ENCODE measurements at places on chromosomes 6 and 20.
A peak's percentile ranks its signal among the peaks of the same experiment; 100 is the strongest.

- peak; percentile 65 for DNase-seq
Observed at GRCh38 chr6:41488433-41489119, 57.6 kb upstream of the FOXP4 start.

GRCh38 chr6:89950879-89951391, 56.7 kb downstream of the GJA10 start:
- DNase-seq, result no peak

GRCh38 chr6:29834564-29835436, 7.2 kb downstream of the HLA-G start:
- DNase-seq, result no peak

GRCh38 chr6:167849846-167850459, 23.2 kb downstream of the AFDN start:
- DNase-seq, result peak; percentile 80

DNA sequence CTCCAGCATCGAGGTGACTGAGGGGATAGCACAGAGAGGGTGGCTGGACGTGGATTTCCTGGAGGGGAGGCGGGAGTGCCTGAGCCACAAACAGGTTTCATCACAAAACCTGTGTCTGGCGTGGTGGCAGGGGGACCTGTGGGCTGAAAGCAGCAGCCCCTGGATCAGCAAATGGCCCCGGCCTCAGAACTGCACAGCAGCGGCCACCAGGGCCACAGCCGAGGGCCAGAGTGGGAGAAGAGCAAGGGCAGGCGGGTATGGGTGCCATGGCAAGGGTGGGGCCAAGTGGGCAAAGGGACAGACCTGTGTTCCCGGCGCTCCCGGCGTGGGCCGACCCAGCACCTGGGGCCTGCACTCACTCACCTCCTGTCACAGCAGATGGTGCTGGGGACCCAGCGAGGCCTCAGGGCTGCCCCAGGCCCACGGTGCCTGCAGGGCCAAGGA, 19.0 kb downstream of the NTSR1 start:
- no peak for DNase-seq

DNA sequence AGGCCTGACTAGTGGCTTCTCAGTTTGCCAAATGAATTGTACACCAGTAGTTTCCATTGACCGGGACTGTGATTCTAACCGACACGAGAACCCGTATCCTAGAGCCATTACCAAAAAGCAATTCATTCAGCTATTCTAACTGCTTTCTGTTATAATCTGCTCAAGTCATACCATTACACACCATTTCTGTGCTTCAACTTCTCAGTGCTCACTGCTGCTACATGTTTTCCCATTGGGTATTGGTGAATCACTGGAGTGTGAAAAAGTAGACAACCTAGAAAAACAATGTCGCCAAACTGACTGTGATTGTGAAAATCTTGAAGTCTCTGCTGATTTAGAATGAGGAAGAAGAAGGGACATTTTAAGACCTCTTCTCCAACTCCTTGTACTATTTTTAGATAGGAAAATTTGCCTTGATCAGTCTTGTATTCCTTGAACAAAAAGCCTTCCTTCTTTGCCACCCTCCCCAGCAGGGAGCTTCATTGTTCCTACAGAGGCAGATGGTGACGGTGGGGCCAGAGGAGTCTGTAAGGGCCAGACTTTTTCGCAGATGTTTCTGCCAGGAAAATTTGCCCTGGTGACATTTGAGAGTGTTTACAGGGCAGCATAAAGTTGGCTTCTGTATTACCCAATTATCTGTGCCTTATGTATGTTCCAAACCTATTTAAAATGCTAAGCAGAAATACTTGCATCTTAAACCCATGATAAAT, 31.7 kb upstream of the MAP3K4 start:
- DNase-seq, result no peak

- DNase-seq, result no peak
Observed at GRCh38 chr6:17881085-17881858, 106.2 kb downstream of the KIF13A start.

DNA sequence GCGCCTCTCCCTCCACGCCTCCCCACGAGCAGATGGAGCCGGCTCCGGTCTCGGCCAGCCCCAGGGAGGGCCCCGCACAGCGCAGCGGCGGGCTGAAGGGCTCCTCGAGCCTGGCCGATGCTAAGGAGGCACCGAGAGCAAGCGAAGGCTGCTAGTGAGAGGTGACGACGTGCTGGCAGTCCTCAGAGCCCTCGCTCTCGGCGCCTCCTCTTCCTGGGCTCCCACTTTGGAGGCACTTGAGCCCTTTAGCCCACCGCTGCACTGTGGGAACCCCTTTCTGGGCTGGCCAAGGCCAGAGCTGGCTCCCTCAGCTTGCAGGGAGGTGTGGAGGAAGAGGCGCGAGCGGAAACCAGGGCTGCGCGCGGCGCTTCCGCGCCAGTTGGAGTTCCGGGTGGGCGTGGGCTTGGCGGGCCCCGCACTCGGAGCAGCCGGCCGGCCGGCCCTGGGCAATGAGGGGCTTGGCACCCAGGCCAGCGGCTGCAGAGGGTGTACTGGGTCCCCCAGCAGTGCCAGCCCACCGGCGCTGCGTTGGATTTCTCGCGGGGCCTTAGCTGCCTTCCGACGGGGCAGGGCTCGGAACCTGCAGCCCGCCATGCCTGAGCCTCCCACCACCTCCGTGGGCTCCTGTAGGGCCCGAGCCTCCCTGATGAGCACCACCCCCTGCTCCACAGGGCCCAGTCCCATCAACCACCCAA, 2.5 kb upstream of the TMEM14C start:
- DNase-seq, result no peak

DNA sequence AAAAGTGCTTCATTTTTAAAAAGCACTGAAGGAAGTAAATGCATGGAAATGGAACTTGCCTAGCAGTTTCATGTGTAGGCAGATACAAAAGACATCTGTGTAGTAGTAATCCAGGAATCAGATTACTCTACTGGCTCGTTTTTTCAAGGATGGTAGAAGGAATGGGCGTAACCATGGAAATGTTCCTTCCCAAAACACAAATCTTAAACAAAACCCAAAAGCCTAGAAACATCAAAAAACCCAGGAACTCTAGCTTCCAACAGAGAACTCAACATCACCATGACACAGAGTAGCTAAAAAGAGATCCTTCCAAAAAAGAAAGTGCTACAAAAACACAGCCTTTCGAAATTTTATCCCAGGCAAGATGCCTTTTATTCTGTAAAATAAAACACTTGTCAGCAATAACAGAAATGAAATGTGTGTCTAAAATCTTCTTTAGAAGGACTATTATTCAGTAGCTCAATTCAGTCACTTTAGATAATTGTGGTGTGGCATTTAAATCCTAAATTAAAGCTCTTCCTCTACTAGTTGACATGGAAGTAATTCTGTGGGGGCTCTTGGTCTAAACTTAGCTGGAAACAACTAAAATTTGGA, 81.7 kb downstream of the FAM217A start:
- DNase-seq, result no peak

- no peak for DNase-seq
Observed at GRCh38 chr6:24985323-24985722, 49.6 kb upstream of the RIPOR2 start.

DNA sequence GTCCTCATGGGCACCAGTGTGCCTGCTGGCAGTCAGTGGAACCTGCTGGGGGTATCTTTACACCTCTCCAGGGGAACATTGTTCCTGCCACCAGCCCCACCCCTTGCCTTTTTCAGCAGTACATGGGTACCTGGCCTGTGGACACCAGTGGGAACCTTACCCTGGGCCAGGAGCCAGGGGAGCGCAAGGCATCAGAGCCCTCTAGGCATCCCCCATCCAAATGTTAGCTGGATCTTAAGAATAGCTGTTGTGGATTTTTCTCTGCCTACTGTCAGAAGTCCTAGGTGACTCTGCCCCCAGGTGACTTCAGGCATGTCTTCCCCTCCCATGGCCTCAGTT, 38.8 kb upstream of the ID1 start:
- DNase-seq, result no peak

- no peak for DNase-seq
Observed at GRCh38 chr6:26223650-26224546, 136.7 kb downstream of the HFE start.

- DNase-seq, result no peak
Observed at GRCh38 chr20:22403022-22403631, 181.2 kb downstream of the FOXA2 start.

GRCh38 chr6:138415125-138415524, 11.1 kb downstream of the HEBP2 start:
- no peak for DNase-seq

DNA sequence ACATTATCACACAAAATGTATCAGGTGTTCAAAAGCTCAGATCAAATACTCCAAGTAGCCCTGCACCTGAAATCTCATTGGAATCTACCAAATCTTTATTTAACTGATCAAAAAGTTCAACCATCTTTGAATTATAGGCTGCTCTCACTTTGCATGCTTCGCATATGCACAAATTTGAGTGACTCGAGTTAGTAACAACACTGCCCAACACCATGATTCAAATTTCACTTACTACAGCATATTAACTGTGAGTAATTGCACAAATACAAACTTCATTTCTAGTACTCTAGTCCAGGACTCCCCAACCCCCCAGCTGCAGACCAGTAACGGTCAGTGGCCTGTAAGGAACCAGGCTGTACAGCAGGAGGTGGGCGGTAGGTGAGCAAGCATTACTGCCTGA, 51.1 kb downstream of the WASF1 start:
- DNase-seq, result no peak

DNA sequence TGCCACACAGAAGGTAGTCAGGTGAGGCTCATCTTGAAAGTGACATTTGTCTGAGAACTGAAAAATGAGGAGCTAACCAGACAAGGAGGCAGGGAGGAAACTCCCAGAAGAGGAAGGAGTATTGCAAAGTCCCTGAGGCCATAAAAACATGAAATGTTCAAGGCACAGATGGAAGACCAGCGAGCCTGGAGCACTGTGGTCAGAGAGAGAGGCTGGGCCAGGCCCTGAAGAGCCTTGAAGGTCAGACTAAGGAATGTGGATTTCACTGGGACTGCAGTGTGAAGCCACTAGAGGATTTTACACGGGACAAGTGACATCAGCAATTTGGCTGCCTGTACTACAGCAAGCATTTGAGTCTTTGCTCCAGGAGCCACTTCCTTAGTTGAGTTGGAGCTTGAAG, 21.1 kb upstream of the TMEM181 start:
- DNase-seq, result no peak

GRCh38 chr20:53592992-53593465, 610 bp downstream of the ZNF217 start:
- DNase-seq, result no peak

- DNase-seq, result no peak
Observed at GRCh38 chr6:18160911-18161310, 5.7 kb downstream of the KDM1B start.

- DNase-seq, result peak; percentile 19
Observed at GRCh38 chr6:18997375-18997826, 610.3 kb downstream of the RNF144B start.

DNA sequence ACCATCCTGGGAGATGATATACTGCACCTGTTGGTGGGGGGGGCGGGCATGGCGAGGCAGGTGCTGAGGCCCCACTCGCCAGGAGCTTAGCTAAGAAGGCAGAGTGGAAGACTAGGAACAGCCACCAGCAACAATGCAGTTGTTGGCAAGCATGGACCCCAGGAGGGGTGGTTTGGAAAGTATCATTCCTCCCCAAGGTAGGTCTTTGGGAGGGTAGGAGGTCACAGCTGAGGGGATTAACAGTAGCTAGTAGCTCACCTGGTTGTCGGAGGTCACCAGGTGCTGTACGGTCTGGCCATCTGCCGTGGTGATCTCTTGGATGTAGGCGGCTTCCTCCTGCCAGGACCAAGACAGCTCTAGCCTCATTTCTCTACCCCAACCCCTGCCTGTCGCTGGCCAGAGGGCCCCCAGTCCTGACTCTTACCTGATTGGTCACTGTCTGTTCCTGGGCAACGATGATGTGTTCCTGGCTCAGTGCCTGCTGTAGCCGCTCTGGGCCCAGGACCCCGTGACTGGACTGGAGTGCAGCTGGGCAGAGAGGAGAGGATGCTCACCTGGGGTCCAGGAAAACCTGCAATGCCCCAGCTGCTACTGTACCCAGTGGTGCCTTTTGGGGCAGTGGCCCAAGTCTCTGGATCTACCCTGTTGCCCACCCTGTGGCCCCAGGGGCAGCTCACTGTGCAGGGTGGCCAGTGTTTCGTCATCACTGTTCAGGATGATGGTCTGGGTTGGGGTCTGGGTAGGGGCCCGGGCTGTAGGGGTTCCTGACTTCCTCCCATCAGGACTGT, 15.3 kb downstream of the PCIF1 start:
- no peak for DNase-seq

- DNase-seq, result peak; percentile 4
Observed at GRCh38 chr6:1396952-1397868, 7.8 kb downstream of the FOXF2 start.

DNA sequence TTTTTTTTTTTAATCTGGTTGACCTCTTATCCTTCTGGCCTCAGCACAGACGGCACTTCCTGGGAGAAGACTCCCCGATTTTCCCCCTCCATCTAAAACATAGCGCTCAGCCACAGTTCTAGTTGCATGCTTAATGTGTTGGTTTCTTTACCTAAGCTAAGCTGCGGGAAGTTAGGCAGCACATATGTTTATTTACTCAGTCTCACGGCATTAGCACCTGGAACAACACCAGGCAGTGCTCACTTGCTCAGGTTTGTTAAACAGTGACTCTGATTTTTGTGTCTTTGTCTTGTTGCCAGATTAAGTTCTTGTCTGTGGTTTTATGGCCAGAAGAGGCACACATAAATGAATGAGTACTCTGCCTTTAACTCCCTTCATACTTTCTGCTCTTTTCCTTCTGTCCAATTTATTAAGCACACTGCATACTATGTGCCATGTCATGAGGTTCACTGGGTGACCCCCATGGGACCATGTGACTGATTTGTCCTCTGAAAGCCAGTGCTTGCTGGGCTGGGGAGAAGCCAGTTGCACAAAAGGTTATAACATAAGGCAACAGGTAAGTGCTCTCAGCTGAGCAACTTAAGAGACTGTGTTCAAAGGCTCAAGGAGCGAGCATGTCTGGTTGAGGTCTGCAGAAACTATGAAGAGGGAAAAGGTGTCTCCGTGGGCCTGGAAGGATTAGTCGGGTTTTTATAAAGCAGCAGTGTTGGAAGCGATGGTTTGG, 93.6 kb downstream of the RPP40 start:
- DNase-seq, result peak; percentile 28

DNA sequence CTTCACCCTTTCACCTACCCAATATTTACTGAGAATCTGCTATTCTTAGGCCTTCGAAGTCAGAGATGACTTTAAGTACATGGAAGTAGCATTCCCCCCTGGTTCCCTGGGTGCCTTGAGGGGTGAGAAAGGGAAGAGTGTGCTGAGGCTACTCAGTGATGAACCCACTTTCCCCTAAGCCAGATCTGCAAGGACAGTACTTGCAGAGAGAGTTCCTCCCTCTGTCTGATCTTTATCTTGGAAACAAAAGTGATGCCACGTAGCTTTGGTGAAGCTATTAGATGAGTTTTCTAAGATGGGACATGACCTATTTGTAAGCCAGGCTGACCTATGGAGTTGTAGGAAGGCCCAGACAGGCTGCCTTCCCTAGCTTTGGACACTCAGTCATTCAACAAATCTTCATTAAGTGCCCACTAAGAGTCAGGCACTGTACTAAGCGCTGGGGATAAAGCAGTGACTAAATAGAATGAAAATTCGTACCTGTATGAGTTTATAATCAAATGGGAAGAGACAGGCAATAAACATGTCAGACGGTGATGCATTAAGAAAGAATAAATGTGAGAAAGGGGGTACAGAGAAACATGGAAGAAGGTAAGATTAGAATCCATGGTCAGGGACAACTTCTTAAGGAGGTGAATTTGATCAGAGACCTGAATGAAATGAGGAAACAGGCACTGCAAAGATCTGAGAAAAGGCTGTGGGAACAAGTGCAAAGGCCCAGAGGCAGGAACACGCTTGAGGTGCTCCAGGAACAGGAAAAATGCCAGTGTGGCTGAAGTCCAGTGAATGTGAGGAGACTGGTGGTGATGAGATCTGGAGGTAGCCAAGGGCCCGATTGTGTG, 42.2 kb downstream of the BCL2L1 start:
- DNase-seq, result no peak

GRCh38 chr20:38855356-38855755, 49.9 kb downstream of the PPP1R16B start:
- no peak for DNase-seq
